ENCODE measurements at places on chromosomes 3 and 15. TPM values are rescaled to one million over a fixed set of nuclear protein-coding genes. Genes with fewer than 3 reads are reported as not detected.

The ISLR2 gene
- total RNA-seq, result 0.05 TPM

The ACSBG1 gene
- total RNA-seq, result 0.71 TPM

The PLAAT1 gene
- not detected for total RNA-seq

The TMEM207 gene
- not detected for total RNA-seq

The MYLK gene
- total RNA-seq, result 3.8 TPM

The SAMD7 gene
- not detected for total RNA-seq

The HYAL1 gene
- 6.1 TPM for total RNA-seq

The ADGRG7 gene
- total RNA-seq, result not detected

The MAGEF1 gene
- total RNA-seq, result 44.1 TPM

The KIF7 gene
- 0.12 TPM for total RNA-seq

The CCDC13 gene
- total RNA-seq, result 2.3 TPM

The SLC51A gene
- not detected for total RNA-seq
